ENCODE measurements at places on chromosomes 16 and 17.

DNA sequence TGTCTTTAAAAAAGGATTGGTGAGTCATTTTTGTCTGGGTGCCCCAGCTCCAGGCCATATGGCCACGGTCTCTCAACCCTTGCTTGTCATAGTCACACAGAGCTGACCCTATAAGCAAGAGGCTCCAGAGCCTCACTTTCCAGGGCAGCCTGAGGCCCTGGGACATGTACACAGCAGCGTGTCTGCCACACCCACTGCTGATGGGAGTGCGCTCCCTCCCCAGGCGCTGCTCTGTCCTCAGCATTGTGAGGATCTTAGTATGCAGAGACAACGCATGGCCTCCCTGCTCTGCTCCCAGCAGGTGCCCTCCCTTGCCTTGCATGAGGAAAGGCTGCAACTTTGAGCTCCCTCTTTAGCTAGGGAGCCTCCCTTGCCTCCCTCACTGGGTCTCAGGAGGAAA, 80.8 kb upstream of the CRHR1 start:
- DNase-seq: no peak

DNA sequence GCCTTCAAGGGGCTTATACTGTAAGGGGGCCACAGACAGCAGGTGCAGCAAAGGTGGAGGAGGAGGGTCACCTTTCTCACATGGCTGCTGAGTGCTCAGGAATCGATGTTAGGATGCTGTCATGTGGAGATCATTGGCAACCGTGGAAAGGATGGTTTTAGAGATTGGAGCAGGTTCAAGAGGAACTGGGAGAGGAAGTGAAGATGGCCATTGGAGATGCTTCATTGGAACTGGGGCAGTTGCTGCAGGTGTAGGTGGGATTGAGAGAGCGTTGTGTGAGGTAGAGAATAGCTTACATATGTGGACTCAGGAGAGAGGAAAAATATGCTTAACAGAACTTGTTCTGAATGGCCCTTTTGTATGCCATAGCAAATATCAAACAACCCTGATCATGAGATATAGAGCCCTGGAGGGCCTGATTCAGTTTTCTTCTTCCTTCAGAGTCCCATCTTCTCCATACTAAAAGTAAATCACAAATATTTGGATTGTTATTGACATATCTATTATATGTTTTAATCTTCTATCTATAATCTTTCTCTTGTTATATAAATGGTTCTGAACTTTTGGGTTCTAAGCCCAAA, 40.8 kb downstream of the LDHD start:
- no peak for DNase-seq

DNA sequence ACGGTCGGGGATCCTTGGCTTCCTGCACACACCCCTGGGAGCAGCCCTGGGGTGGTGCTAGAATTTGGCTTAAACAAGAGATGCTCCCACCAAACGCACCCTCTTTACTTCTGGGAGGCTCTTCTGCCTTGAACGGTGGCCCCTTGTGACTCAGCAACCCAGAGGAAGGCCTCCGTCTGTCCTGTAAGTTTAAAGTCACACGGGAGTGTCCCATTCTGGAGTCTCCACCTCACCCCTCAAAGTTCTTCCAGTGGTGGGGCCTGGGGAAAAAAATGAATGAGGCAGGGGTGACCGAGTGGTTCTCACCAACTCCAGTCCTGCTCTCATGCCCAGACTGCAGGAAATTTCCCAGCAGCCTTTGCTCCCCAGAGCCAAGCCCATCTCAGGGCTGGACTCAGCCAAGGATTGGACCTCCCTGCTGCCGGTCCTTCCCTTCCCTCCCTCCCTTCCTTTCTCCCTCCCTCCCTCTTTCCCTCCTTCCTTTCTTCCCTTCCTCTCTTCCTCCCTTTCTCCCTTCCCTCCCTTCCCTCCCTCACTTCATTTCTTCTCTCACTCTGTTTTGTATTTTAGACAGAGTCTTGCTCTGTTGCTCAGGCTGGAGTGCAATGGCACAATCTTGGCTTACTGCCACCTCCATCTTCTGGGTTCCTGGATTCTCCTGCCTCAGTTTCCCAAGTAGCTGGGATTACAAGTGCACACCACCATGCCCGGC, 11.4 kb downstream of the ITGAD start:
- no peak for DNase-seq

GRCh38 chr17:39614545-39615157, 6.9 kb upstream of the NEUROD2 start:
- DNase-seq: no peak

- peak; percentile 19 for DNase-seq
Measured at GRCh38 chr16:55703003-55704001, 47.5 kb downstream of the SLC6A2 start.

DNA sequence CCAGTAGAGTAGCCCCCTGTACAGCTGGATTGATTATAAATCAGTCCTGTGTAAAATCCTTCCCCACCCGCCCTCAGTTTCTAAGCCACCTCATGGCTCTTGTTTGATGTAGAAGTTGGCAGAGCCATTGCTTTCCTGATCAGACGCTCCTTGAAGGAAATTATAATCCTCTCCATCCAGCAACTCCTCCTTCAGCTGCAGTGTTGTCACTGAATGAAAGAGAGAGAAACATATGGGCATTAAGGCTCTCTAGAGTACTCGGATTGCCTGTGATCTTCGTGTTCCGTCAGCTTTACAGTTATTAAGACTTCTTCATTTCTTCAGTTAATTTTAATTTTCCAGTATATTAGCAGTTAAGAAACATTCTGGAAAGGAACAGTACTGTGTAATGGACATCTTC, 14.3 kb downstream of the NME2 start:
- no peak for DNase-seq

DNA sequence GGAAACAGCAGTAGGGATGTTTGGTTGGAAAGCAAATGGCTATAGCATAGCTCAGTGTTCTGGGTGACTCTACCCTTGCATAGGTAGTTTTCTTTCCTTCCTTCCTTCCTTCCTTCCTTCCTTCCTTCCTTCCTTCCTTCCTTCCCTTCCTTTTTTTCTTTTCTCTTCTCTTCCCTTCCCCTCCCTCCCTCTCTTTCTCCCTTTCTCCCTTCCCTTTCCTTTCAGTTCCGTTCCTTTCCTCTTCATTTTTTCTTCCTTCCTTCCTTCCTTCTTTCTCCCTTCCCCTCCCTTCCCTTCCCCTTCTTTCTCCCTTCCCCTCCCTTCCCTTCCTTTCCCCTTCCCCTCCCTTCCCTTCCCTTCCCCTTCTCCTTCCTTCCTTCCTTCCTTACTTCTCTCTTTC, 31.3 kb downstream of the GDE1 start:
- DNase-seq: no peak

DNA sequence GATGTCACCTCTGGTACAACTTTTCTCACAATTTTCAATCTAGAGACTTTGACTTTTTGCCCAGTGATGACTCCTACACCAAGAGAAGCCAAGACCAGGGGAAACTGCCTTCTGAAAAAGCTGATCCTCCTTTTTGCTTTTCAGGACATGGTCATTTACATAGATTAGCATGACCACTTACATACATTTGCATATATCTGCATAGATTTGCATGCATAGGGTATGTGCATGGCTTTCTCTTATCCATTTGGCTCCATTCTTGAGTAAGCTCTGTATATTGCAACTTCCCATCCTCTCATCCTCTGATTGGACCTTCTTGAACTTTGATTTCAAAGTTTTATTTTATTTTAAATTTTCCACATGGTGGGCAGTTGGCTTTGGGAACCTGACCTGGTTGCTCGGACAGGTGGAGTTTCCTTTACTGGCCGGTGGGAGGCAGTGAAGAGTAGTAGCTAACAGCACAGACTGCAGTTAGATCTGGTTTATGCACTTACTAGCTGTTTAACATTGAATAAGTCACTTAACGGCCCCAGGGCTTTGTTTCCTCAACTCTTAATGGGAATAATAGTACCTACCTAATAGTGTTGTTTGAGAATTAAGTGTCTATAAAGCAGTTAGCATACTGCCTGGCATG, 92.9 kb downstream of the GPR139 start:
- DNase-seq: no peak

DNA sequence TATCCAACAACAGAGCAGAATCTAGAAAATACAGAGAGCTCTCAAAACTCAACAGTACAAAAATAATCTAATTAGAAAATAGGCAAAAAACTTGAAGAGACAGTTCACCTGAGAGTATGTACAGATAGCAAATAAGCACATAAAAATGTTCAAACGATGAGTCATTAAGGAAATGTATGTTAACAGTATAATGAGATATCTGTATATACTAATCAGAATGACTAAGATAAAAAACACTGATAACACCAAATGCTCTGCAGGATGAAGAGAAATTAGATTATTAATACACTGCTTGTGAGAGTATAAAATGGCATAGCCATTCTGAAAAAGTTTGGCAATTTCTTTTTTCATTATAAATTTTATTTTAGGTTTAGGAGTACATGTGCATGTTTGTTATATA, 1307.6 kb upstream of the GOT2 start:
- DNase-seq: no peak

GRCh38 chr17:49180303-49180702, 30.1 kb downstream of the GNGT2 start:
- no peak for DNase-seq

- DNase-seq: no peak
Measured at GRCh38 chr17:33342025-33342424, 48.9 kb upstream of the ASIC2 start.

DNA sequence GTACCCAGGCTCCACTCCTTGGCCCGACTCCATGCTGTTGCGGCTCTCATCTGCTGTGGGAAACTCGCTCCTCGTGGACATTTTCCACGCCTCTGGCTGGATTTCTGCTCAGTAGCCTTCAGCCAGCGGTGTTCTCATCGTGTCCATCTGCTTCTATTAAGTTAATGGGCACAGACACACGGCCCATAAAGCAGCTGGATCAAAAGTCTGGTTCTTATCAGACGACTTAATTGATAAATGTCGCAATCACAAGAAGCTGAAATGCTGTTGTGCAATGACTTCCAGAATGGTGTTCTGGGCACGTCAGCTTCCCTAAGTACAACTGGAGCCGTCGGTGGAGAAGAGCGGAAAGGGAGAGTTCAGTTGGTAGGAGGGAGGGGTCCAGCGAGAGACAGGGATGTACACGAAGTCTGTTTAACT, 211.7 kb upstream of the CHMP6 start:
- no peak for DNase-seq

- DNase-seq: no peak
Measured at GRCh38 chr17:73595479-73595878, 48.8 kb downstream of the SDK2 start.

GRCh38 chr16:74104022-74104421, 192.6 kb upstream of the PSMD7 start:
- DNase-seq: no peak

Measured in kidney epithelial cell (primary cell).